ENCODE measurements at places on chromosomes 7 and 10.

GRCh38 chr10:86182150-86182549 lies 184.4 kb downstream of the GRID1 start:
- DNase-seq: no peak

- no peak for DNase-seq
Observed at GRCh38 chr10:77313066-77313750, 324.4 kb downstream of the KCNMA1 start.

DNA sequence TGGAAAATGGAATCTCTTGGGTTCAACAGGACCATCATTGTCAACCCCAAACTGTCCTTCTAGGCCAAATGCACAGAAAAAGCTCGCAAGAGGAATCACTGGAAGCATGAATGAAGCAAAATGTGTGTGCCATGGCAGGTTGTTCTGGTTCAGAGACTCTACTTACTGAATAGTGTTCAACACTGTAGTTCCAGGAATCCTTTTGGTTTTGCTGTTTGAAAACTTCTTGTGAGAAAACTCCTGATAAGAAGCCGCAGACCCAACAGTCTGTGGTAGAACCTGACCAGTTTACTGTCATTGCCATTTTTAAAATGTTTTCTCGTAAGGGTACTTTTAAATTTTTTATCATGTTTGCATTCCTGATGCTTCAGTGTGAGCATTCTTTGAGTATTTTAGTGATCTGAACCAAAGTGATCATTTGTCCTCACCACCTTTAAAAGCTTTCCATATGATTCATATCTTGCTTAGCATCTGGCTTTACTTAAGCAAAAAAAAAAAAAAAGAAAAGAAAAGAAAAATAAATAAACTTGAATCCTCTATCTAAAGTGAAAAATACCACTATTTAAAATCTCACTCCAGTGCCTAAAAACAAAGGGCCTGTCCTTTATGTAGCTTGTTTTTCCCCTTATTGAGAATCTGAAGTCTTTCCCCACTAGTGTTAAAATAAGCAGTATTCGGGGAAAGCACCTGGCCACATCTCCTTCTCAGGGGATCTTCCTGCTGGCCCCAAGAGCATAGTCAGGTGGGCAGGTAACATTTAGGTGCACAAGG lies 92.4 kb downstream of the WNT2 start:
- DNase-seq: no peak

DNA sequence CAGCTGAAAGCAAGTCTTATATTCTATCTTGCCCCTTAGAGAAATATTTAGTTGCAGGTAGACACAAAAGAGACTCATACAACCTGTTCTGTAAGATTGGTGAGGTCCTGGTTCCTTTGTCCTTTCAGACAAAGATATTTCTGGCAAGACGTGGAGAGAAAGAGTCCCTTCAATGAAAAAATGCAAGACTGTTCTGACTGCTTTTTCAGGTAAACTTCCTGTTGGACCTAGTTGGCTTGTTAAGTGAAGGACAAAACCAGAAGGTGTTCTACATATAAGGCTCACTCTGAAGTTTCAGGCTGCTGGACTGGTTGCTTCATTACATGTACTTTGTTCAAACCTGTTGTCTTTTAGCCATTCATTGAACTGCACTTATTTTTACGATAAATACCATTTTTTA lies 119.0 kb upstream of the PTPRZ1 start:
- DNase-seq: no peak

DNA sequence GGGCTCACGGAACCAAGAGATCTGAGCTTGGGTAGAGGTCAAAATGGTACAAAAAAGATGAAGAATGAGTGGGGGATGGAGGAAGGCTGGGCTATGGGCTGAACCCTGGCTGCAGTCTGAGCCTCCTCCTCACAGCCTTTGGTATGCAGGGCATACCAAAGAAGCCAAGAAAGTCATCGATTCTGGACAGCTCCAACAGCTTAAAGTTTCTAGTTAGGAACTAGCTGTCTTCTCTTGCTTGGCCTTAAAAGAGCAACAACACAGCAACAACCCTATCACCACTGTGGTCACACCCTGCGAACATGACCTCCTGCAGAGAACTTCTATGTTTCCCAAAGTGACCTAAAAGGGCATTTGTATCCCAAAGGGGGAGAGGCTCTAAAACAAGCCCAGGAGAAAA lies 126.1 kb upstream of the EFCAB10 start:
- no peak for DNase-seq

DNA sequence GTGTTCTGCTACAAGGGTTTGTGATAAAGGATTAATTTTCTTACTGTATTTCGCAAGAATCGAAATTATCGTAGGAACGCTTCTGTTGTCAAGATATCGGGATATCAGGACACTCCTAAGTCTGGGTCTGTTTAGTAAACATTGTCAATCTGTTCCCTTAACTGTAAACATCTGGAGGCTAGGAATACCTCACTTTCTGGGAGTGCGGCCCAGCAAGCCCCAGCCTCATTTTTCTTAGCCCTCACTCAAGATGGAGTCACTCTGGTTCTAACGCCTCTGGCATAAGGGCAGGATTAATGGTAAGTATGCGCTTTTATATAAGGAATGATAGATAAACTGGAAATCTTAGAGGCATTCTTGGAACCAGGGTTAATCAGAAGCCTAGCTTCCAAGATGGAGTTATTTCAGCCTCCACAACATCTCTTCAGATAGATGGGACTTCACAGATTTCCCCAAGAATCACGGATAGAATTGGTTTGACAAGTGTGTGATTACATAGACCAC lies 30.1 kb upstream of the CCL24 start:
- DNase-seq: no peak

GRCh38 chr10:86062647-86063145 lies 303.9 kb downstream of the GRID1 start:
- DNase-seq: no peak

DNA sequence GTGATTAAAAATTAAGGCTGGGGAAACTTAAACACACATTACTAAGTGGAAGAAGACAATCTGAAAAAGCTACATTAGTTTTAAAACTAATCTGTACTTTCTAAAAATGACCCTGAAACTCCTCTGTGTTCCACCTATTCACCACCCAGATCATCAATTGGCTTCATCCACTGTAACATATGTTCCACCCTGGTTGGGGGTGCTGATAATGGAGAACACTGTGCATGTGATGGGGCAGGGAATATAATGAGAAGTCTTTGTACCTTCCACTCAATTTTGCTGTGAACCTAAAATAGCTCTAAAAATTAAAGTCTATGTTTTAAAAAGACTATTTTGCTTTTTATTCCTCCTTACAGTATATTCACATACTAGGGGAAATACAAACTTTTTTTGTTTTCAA lies 132.7 kb downstream of the CNOT4 start:
- DNase-seq: no peak

- no peak for DNase-seq
Observed at GRCh38 chr7:122182081-122182480, 38.0 kb upstream of the AASS start.

DNA sequence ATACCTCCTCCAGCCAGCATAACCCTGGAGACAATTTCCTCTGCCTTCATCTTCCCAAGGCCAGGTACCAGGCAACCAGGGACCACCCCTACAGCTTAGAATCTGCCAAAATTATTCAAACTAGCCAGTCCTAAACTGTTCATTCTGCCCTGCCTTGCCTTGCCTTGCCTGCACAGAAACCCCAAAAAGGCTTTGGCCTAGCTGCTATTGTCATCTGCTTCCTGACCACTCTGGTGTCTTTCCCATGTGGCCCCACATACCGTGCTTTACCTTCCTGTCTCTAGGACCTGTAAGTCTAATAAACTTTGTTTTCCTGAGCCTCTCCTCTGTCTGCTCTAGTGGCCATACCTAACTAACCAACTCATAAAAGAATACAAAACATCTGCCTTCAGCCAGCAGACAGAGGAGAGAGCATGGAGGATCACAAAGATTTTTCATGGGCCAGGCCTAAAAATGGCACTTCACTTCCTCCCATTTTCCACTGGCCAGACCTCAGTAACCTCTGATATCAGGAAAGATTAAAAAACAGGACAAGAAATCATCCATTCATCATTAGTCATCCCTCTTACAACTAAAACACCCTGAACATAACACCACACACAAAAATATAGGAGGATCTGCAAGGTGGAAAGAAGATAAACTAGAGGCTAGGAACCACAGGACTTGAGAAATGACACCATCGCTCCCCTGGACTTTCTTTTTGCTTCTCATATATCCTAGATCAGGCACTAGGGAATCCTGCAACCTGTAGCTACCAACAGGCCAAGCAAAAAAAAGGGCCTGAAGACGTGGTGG lies 51.5 kb downstream of the IMMP2L start:
- DNase-seq: no peak

DNA sequence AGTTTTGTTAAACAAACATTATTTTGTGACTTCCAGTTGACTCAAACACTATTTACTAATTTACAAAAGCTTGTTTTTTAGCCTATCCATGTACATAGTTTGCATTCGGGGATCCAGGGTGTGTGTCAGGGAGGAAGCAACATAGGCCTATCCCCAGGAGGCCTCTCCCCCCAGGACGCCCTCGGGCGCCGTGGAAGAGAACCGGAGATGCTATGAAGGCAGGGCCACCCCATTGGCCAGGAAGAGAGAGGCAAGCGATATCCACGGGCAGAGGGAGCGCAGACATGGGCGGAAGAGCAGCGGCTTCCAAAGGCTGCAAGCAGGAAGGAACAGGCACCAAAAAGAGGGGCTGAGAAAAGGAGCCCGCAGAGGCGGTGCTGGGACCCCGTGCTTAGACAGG lies 38.3 kb upstream of the EGFR start:
- no peak for DNase-seq

GRCh38 chr10:104446151-104446550 lies 92.5 kb downstream of the CFAP58 start:
- no peak for DNase-seq

- peak; percentile 56 for DNase-seq
Observed at GRCh38 chr7:140212100-140212881, 35.5 kb upstream of the KDM7A start.

DNA sequence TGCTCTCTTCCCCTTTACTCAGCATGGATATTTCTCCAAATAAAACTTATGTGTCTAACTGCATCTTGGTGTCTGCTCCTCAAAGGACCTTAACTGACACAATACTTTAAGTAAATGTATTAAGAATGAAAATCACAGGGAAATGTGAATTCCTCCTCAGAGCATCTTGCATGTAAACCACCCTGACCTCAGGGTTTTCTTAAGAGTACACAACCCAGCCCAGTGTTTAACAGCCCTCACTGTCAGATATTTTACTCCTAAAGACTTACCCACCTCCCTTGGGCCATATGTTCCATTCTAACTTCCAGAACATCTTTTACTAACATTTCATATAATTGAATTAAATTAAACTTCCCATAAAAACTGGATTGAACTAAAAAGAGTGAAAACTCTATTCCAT lies 315.3 kb downstream of the HPSE2 start:
- no peak for DNase-seq

- no peak for DNase-seq
Observed at GRCh38 chr10:98217801-98218200, 50.2 kb downstream of the LOXL4 start.

DNA sequence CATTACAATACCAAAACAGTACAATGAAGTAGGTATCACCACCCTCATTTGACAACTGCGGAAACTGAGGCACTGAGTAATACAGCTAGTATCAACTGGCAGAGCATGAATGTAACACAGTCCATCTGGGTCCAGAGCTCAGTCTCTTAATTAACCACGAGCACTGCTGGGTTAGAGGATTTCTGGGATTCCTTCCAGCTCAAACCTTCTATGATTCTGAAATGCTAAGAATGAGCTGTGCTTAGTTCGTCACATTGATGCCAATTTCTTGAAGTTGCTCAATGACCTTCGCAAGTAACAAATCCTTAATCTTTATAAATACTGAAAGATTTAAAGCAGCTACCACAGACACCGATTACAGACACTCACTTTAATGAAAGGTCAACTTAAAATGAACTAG lies 62.5 kb downstream of the SGMS1 start:
- no peak for DNase-seq

GRCh38 chr7:139936760-139937310 lies 107.8 kb downstream of the TBXAS1 start:
- no peak for DNase-seq

DNA sequence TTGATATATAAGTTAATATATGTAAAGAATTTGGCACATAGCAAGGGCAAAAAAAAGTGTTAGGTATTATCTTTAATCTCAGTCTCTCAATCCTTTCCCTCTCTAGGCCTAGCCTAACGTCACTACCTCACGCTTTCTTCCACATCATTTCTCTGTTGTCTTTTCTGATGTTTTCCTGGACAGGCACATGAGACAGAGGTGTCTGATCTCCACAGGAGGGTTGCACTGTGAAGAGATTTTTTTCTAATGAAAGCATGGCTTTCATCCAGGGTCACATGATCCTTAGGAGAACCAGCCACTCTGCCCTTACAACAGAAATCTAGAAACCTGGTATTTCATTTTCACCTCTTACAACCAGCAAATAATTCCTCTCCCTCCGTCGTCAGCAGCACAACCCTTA lies 1268.3 kb downstream of the XPNPEP1 start:
- DNase-seq: no peak

DNA sequence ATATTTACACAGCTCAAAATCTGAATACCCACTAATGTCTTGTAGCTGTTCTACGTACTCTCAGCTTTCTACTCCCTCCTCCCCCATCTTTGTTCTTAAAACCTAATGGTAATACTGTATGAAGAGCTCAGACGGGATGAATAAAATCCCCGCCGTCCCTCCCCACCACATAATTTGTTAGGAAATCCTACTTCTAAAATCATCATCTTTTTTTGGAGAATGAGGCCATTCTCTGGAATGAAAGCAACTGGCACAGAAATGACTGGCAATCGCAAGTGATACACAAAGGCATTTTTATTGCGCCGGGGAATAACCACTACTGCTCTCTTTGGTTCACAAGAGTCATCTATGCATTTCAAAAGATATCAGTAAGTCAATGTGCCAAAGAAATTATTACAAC lies 27.3 kb downstream of the SLC35B4 start:
- no peak for DNase-seq

Measured in activated T-cell treated with anti-CD3 and anti-CD28 coated beads, Interleukin-2, amount 50 U/mL, for 48 hours (primary cell).